AG09319 (cell line): ENCODE measurements at places on chromosomes 1 and 21.

DNA sequence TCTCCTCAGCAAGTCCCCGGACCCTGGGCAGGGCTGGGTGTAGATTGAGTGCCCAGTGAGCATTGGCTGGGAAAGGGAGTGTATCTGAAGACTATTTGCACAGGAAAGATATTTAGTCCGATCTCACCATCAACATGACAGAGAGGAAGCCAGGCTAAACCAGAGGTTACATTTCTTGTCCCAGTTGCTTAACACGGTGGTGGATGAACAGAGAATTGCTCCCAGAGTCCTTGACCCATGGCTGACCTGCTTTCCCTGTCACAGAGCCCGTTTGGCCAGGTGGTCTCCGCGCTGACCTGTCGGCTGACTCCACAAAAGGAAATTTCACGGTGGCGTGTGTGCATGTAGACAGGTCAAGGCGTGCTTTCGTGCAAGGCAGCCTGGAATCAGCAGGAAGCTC, 83.5 kb downstream of the BEND5 start:
- DNase-seq = no peak

GRCh38 chr1:79966438-79966837, 959.9 kb upstream of the ADGRL4 start:
- DNase-seq = no peak

GRCh38 chr21:40546647-40547046, 300.3 kb downstream of the DSCAM start:
- DNase-seq = no peak

DNA sequence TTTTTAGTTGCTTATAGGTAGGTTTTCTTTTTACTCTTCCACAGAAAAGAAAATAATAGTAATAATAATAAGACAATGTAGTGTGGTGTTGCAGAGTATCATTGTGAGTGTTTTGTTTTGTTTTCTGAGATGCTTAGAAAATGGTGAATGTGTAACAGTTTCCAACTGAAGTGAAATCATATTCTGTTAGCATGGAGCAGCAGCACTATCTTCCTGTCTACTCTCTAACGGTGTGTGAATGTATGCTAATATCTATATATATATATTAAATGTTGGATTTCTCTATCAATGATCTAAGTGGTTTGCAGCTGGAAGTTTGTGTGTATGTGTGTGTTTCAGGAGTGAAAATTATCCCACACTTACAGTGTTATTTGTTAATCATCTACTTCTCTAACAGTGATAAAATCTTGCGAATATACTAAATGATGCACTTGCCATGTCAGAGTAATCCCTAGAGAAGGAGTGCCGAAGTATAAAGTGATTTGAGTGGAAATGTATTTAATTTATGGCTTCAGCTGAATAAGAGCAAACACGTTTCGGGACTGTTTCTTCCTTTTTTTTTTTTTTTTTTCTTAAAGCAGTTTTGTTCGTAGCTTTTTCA, 377 bp downstream of the SAMD13 start:
- no peak for DNase-seq

DNA sequence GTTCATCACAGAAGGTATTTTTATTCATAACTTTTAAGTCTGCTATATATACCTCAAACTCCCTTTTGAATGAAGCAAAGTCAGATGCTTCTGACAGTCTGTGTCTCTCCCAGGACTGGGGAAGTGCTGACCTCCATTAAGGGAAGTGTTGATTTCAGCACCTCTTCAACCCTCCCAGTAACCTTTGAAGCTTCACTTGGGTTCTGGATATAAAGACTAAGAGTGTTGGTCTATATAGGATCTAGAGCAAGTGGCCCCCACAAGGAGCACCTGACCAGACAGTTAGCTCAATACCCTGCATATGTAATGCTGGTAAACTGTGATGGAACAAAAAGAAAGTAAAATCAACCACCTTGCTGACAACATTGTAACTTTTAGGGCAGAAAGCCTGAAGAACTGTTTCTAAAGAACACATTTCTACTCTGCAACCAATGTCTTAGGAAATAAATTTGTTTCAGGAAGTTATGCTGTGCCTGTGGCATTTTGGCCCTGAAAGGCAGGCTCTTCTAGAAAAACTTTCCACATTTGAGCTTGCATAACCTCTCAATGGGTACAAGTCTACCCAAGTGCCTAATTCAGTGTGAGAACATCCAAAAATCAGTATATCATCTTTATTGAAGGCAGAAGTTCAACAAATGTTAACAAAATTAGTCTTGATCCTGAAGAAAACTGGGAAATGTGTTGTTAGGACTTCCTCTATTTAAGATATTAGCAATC, 865 bp upstream of the PTPN22 start:
- no peak for DNase-seq

DNA sequence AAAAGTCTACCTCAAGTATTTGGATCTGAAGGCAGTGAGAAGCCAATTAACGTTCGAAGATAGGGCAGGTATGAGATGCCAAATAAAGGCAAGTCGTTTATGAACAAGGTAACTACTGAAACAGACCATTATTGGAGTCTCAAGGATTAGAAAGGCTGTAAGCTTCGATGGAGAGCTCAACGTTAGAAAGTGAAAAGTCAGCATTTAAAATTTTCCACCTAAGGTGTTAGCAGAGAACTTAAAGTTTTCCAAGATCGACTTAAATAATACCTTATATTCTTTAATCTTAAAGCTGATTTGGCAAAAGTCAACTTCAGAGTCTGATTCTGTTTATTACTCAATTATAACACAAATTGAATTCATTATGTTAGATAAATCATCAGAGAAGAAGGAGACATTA, 28.1 kb downstream of the CLDN17 start:
- no peak for DNase-seq

DNA sequence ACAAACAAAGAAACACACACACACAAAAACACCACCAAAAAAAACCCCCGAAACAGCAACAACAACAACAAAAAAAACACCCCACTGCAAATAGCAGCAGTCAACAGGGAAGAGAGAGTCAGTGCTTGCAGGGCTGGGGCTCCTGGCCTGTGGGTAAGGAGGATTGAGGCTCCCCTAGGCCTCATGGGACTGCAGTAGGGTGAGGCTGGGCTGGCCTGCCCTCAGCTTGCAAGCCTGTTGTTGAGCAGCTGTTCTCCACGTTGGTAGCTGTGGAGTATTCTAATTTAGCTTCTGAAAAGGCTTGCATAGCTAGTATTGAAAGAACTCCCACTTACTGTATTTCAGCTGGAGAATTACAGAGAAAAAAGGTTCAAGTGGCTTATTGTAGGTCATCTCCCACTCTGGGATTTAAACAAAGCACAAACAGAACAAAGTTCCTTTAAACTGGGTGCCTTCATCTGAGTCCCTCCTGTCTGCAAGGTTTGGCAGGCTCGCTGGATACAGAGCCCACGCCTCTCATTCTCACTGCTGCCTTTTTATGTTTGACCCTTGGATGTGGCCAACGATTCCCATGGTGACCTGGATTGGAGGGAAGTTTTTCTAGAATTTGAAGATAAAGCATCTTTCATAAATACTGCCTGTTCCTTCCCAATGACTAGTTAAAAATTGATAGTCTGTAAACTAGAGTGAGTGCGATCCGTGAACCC, 247.2 kb downstream of the KIF26B start:
- no peak for DNase-seq

DNA sequence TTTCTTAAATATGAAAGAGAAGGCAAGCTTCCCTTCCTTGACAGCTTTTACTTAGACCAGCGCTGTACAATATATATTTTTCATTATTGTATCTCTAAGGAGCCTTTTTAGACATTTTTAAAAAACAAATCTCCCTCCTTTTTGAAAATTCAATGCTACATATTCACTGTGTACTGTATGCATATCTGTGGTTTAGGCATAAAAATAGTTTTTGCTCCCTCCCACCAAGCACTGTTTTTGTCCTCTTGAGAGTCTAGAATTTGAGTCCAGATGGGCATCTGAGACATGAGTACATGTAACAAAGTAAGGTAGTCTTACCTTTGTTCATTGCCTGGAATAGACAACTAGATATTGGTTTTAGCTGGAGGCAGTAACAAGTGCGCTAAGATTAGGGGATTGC, 488.5 kb upstream of the RUNX1 start:
- no peak for DNase-seq

GRCh38 chr1:228018125-228018398, 11.3 kb downstream of the WNT3A start:
- DNase-seq = no peak

GRCh38 chr1:106435269-106435668, 621.2 kb upstream of the PRMT6 start:
- no peak for DNase-seq

DNA sequence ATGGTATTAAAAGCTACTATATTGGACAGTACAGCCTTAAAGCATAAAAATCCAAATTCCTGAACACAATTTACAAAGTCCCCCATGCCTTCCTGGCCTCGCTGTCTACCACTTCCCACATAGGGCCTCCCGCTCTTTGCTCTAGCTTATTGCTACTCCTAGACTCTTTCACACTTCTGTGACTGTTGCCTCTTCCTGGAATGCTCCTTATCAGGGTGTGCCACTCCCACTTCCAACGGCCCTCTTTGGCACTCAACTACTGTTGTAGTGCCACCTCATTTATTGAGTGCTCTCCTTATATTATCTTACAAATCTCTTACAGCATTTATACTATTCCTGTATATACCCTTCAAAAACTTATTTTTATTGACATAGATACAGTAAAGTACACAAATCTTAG, 4.8 kb downstream of the SARS1 start:
- no peak for DNase-seq

- no peak for DNase-seq
Measured at GRCh38 chr1:41591891-41592290, 107.4 kb upstream of the EDN2 start.

GRCh38 chr21:29477941-29478340, 179.2 kb downstream of the BACH1 start:
- DNase-seq = no peak

DNA sequence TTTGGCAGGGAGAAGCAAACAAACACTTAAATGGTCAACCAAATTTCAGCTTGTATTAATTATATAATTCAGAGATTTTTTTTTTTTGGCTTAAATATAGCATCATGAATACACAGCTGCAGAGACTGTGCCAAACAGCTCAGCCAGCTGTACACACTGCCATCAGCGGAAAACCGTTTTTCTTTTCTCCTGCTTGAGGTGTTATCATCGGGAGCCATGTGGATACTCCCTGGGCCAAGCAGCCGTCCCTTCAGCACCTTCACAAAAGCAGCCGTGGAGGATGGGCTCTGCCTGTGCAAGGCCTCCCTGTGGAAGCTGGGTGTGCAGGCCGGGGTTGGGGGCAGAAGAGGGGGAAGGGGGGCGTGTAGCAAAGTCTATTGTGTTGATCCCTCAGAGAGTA, 85.0 kb downstream of the NUF2 start:
- no peak for DNase-seq

GRCh38 chr1:96002969-96003964, 718.3 kb upstream of the PTBP2 start:
- DNase-seq = no peak

GRCh38 chr1:201774224-201774982, 54.6 kb upstream of the IPO9 start:
- no peak for DNase-seq

- no peak for DNase-seq
Measured at GRCh38 chr1:41327383-41327999, 33.7 kb upstream of the FOXO6 start.

DNA sequence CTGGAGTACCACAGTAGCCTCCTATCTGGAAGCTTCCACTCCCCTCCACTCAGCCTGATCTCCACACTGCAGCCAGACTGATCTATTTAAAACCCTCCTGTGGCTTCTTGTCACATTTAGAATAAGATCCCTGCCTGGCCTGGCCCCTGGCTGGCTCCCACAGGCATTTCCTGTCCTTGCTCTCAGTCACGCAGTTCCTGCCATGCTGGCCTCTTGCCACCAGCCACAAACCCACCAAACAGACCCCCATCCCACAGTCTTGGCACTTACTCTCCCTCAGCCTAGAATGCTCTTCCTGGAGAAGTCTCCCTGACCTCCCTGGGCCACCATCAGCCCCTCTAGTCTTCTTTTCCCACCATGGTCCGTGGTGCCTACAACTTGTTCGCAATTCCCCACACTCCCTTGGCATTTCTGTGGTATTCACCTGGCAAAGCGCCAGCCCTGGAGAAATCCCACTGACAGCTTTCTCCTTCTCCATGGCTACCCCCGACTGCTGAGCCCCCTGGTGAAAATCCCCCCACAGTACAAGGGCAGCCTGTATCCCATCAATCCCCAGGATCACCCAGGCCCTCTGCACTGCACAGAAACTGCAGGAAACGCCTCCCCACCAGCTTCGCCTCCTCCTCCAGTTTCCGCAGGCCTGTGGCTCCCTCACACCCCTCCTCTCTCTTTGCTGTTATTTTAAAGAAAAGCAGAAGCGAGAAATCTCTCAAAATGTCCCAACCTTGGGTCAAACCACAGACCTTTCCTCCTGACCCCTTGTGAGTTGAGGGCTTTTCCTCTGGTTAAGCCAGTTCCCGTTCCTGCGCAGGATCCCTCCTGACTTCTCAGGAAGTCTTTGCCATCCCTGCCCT, 94.5 kb downstream of the SYT2 start:
- DNase-seq = no peak

- DNase-seq = no peak
Measured at GRCh38 chr1:225666495-225666894, 13.6 kb upstream of the ENAH start.

DNA sequence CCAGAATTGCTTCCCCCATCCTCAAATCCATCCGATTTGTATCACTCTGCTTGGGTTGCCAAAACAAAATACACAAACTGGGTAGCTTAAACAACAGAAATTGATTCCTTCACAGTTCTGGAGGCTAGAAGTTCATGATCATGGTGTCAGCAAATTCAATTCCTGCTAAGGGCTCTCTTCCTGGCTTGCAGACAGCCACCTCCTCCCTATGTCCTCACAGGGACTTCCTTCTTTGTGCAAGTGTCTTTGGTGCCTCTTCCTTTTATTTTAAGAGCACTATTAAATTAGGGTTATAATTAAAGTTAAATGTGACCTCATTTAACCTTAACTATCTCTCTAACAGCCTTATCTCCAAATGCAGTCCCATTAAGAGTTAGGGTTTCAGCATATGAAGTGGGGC, 112.8 kb downstream of the PLPP3 start:
- no peak for DNase-seq

- DNase-seq = no peak
Measured at GRCh38 chr1:159923203-159924024, 1.9 kb downstream of the TAGLN2 start.

DNA sequence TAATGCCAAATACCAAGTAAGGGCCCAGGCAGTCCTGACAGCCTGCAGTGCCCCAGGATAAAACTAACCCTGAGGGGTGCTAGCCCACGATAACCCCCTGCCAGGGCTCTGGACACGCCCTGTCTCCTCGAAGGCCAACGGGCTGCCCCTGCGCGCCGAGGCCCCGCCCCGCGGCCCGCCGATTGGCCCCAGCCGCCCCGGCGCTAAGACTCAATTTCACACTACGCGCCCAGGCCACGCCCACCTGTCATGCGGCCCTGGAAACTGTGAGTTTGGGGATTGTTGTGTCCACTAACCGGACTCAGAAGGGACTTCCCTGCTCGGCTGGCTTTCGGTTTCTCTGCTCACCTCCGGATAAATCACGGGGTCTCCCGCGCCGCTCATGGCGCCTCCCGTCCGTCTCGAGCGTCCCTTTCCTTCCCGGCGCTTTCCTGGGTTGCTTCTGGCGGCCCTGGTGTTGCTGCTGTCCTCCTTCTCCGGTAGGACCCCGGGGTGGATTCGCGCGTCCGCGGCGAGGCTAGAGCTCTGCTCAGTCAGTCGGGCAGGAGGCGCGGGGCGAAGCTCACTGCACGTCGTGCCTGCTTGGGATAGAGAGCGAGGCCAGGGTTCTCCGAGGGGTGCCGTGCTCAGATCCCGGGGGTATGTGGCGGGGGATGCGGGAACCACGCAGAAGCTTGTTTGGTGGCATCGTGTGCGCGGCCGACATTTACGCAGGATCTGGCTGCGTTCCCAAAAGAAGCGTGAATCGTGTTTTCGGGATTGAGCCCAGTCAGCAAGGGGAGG, at the start of gene CR1L:
Gene CR1L (plus strand): TSS at position 282 of the 783 bp plus-strand sequence. CDS start 101 bp downstream, at position 383.
- DNase-seq = no peak
